HuH-7.5 (cell line): ENCODE measurements at places on chromosomes 4 and X.

GRCh38 chr4:145775406-145775805 lies 95.5 kb downstream of the C4orf51 start:
- DNase-seq: no peak

- DNase-seq: no peak
Observed at GRCh38 chrX:69320116-69320515, 154.9 kb upstream of the PJA1 start.

DNA sequence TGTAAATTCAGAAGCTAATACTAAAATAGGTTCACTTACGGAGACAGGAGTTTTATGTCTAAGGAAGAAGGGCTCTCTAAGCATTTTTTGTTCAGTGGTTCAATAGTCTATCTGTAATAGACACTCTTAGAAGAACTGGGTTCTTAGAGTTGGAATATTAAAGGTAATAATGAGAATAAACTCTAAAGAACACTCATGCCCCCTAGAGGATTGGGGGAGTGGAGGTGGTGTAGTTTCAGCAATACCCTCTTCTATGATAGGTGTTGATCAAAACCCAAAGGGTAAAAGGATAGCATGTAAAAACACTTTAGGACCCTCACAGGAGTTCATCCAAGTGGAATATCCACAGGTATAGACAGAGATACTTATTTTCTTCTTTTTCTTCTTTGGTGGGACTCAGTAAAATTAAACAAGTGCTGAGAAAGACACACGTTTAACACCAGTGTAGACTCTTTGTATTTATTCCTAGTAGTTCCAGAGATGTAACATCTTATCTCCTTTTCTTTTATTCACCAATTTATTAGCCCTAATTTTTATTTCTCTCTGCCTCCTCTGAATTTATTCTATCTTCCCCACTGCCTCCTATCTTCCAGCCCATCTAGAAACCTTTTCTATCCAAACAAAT lies 25.7 kb upstream of the MND1 start:
- DNase-seq: peak; percentile 32

GRCh38 chr4:15719506-15719905 lies 16.6 kb downstream of the BST1 start:
- DNase-seq: no peak

DNA sequence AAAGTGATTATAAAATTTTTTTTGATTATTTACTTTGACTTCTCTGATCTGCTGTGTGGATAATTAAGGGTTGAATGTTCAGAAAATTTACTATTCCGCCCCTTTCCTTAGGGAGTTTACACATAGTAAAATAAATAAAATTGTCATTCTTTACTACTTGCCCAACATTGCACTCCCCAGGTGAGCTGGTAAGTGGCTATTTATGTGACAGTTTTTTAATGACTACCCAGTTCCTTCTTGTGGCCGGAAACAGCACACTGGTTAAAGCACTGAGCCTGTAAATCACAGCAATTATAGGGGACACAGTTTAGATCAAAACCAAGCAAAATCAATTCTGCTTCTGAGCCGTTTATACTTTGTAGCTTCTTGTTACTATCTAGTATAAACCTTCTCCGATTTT lies 158.1 kb downstream of the FHIP1A start:
- DNase-seq: no peak

- no peak for DNase-seq
Observed at GRCh38 chr4:176013476-176014247, 52.0 kb upstream of the WDR17 start.

- no peak for DNase-seq
Observed at GRCh38 chr4:101000496-101000895, 346.8 kb downstream of the PPP3CA start.

- DNase-seq: no peak
Observed at GRCh38 chr4:10383417-10383816, 73.8 kb downstream of the ZNF518B start.

DNA sequence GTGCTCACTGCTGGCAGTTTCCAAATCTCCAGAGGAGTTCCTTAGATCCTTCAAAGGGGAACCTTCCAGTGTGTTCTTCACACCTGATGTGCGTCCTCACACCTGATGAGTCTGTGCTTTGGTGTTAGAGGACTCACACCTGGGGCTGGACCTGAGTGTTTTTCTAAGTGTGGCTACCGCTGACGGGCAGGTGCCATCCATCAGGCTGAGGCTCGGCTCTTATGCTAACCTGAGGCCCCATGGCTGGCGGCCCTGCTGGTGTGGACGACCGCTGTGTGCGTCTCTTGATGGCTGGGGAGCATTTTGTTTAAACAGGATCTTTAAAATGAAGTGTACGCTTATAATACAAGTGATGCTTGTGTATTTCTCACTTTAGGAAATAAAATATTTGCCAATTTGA lies 28.4 kb downstream of the PCGF3 start:
- DNase-seq: no peak

DNA sequence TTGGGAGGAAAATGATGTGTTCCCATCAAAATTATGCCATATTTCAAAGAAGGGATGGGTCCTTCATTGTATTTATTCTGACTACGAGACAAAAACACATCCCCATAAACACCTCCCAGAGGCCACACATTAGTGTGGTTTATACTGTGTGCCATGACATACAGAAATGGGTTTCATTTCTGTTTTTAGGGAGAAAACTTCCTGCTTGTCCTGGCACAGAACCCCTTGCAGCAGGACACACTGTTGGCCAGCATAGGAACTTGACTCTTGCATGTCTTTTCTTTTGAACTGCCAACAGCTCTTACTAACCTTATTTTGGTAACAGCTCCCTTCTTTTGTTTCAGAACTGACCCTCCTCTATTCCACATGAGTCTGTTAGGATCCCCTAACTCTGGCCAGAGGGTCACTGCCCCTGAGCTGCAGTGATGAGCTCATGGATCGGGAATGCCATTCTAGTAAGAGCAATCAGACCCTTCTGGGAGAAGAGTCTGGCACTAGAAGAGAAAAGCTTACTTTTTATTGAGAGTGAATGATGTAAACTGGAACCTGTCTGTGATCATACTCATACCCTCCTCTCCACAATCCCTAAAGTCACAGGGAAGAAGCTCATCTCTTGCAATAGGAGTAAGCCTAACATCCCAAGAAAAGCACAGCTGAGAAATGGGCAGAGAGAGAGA lies 86.4 kb downstream of the SMIM20 start:
- DNase-seq: no peak

- DNase-seq: no peak
Observed at GRCh38 chr4:129322920-129323319, 227.0 kb downstream of the C4orf33 start.

- DNase-seq: peak; percentile 4
Observed at GRCh38 chr4:85747882-85748491, 273.0 kb downstream of the ARHGAP24 start.

DNA sequence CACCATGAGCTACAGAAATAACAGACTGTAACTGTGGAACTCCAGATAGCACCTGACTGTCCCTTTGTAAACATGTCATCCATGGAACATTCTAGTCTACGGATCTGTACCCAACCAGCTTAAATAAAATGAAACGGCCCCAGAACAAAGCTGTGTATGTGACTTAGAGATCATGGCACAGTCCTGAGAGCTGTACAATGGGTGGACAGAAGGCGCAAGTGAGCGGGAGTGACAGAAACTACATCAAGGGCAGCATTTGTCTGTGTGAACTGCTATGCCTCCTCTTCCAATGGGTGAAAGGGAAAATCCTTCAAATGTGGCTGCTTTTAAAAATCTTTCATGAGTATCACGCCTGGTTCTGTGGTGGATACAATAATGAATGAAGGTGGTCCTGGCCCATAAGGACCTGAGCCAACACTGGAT lies 72.5 kb downstream of the FAT1 start:
- no peak for DNase-seq

DNA sequence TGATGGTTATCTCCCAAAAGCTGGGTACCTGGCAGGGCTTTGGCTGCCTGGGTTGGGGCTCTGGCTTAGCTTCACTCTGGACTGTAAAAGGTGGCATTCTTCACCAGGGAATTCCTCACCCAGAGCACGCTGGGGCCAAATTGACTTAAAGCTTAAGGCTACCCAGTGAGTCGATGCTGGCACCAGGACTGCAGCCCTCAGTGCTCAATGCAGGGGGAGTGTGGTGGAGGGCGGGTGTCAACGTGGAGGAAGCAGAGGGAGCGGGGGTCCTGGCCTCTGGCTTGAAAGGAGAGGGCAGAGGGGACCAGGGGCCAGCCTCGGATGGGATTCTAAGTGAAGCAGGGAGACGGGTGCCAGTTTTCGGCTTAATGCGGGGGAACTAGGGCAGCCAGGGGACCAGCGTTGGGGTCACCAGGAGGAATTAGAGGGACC lies 446 bp upstream of the FAM50A start:
- no peak for DNase-seq

DNA sequence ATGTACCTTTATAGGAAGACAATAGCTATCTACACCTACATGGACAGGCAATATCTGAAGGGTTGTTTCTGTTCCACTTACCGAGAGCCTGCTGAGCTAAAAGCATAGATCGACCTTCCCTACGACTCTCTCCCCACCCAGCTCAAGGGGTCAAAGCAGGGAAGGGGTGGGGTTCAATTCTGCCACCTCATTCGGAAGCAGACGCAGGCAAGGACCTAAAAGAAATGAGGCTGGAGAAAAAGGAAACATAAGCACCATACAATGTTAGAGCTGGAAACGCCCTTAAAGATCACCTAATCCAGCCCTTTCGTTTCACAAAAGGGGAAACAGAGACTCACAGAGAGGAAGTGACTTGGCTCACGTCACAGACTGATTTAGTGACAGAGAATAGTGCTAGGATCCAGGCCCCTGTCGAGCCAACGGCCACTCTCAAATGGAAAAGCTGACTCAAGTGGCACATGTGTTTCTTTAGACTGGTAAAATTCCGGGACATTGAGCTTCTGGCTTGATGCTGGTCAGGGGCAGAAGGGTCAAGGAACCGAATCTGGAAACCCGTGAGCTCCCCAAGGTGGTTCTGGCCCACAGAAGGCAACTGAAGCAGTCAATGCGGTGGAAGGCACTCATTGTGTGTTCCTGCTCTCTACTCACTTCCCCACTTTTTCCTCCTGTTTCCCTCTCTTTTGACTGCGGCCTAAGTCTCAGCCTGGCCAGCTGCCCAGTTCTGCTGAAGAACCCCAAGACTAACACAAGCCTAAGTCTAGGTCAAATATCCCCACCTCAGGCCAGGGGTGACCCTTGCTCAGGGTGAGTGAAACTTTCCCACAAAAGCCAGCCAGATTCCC lies 7.5 kb downstream of the SEPTIN6 start:
- DNase-seq: no peak

- no peak for DNase-seq
Observed at GRCh38 chrX:150664290-150664689, 28.9 kb upstream of the MTMR1 start.

DNA sequence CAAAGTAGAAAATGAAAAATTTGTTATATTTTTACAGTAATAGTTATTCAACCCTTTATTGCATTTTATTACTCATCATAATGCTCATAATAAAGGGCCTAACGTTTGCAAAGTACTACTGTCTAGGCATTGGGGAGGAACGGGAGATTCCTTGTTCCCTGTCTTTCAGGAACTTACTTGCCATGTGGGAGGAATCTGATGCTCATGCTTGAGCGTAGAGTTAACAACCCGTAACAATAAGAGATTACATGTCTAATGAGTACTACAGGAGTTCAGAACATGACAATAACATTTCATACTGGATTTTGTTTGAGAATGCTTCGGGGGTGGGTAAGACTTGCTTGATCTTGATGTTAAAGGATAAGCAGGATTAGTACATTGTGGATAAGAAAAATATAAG lies 2.9 kb downstream of the CCSER1 start:
- DNase-seq: no peak

DNA sequence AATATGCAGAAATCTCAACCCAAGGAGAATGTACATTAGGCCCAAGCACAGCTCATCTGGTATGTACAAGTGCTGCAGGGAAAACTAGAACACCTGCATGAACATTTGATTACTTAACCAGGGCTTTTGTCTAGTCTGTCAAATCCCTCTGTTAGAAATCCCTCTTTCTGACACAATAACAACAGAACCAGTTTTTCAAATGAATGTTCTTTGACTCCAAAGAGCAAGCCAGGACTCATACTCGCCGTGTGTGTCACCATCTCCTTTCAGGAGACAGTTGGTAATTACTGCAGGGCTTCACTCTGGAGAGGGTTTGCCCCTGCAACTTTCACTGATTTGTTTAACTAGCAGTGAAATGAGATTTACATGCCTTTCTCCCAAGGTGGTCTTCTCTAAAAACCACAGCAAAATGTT lies 143.0 kb upstream of the FAM241A start:
- no peak for DNase-seq

GRCh38 chrX:140297273-140297672 lies 207.6 kb downstream of the SOX3 start:
- DNase-seq: no peak

GRCh38 chr4:119666653-119667091 lies 38.1 kb upstream of the PDE5A start:
- DNase-seq: no peak

- no peak for DNase-seq
Observed at GRCh38 chrX:78747489-78747888, at the start of gene LPAR4. Gene LPAR4, plus strand, starts transcription at chrX:78747720. Its CDS starts 7,150 bp downstream, at chrX:78754870.

DNA sequence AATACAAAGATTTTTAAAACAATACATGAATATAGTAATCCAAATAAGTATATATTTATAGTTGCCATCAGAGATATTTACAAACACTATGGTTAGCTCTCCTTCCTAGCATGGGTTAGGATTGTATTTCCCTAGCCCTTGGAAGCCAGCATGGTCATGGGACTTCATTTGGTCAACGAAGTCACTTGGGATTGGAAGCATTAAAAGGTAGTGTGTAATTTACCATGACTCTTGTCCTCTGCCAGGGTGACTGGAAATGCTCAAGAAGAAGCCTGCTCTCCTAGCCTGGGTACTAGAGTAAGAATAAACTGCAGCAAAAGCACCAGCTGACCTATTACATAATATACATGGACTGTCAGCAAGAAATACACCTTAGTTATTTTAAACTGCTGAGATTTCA lies 102.9 kb downstream of the COL25A1 start:
- DNase-seq: no peak

GRCh38 chr4:133424605-133425004 lies 275.5 kb downstream of the PCDH10 start:
- DNase-seq: no peak

DNA sequence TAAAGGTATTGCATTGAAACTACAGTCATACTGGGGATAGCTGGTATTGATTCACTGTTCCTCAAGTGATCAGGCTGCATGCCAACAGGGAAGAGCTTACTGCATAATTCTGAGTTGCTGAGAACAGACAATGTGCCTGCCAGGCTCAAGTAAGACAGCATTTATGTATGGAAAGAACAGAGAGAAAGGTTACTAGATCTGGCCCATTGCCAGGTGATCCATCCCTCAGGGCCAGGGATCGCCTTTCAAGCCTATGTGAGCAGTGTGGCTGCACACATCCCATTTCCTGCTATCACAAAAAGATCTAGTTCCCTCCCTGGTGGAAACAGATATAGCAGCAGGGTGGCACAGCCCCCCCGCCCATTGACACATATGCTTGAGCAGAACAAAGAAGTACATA lies 254.0 kb downstream of the TMA16 start:
- DNase-seq: no peak
